ENCODE measurements at places on chromosomes 2 and 18. TPM values are rescaled to one million over a fixed set of nuclear protein-coding genes. Genes with fewer than 3 reads are reported as not detected.

DNA sequence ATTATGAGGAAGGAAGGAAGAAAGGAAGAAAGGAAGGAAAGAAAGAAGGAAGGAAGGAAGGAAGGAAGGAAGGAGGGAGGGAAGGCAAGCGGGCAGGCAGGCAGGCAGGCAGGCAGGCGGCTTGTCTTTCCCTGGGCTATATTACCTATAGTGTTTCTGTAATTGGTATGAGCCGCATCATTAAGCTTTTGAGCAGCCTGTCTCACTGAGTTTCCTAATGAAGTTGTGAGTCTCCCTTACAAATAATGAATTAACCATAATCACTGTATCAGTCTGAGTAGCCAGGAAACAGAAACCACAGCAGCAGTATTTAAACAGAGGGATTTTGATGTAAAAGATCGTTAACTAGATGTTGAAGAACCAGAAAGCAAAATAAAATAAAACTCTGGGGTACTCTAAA lies 11.8 kb upstream of the SULT1C3 start:
- no peak for DNase-seq

DNA sequence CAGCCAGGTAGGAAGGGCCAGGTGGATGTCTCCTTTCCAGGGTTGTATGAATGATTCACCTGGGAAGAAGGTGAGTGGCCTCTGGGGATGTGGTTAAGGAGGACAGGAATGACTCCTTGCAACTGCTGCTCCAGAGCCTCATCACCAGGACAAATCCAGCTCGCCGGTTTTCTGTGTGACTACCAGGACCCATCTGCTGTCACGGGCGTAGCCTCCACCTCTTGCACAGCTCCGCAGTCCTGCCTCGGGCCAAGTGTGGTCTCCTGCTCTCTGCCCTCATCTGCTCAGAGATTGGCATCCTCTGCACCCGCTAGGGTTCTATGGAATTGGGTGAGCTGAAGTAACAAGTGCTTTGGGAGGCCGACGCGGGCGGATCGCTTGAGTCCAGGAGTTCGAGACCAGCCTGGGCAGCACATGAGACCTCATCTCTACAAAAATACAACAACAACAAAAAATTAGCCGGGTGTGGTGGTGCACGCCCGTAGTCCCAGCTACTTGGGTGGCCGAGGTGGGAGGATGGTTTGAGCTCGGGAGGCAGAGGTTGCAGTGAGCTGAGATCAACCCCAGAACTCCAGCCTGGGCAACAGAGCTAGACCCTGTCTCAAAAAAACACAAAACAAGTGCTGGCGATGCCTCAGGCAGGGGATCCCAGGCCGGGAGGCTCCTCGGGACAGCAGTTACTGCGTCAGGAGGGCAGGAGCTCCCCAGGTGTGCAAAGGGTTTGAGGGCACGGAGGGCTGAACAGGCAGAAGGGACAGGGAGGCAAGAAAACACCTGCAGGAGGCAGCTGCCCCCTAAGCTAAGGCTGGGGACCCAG lies 831 bp upstream of the D2HGDH start:
- peak; percentile 74 for DNase-seq

DNA sequence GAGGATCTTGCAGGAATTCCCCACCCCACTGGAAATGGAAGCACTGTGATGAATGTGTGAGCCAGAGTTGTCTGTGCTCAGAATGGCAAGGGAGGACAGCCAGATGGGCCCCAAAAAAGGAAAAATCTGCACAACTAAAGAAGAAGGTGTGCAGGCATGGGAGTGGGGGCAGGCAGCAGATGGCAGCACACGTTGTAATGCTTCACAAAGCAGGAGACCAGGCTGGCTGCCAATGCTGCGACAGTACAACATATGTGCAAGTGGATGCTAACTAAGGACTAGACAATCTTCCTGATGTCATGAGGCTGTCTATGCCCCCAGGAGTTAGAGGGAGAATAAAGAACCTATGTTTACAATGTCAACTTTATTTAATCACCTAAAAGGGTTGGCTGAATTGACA lies 27.2 kb downstream of the ST6GAL2 start:
- no peak for DNase-seq

- DNase-seq, result no peak
Observed at GRCh38 chr2:120770641-120771040, 35.0 kb downstream of the GLI2 start.

GRCh38 chr18:57077786-57078552 lies 68.9 kb upstream of the BOD1L2 start:
- DNase-seq, result no peak

- DNase-seq, result no peak
Observed at GRCh38 chr2:238701341-238702206, 146.3 kb upstream of the TWIST2 start.

DNA sequence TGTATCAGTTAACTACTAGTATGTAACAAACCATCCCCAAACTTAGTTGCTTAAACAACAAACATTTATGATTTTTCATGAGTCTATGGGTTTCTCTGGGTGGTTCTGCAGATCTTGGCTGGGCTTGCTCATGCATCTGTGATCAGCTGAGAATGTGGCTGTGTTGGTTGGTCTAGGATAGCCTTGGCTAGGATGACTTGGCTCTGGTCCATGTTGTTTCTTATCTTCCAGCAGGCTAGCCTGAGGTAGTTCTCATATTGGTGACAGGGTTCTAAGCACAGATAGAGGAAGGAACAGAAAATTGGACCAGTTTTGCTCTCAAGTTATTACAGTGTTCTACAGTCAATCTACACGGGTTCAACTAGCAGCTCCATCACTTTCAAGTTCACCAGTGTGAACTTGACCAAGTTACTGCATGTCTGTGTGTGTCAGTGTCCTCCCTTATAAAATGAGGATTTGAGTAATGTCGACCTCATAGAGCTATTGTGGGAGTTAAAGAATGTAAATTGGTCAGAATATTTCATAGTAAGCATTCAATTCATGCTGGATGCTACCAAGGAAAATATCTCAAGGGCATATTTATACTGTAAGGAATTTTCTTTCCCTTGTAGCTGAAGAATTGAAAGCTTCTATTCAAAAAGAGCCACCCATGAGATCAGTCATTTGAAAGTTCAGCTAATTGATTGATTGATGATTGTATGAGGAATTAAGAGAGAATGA lies 65.3 kb downstream of the MYO3B start:
- DNase-seq, result no peak

- DNase-seq, result peak; percentile 15
Observed at GRCh38 chr18:67919316-67919715, 402.8 kb upstream of the DSEL start.

DNA sequence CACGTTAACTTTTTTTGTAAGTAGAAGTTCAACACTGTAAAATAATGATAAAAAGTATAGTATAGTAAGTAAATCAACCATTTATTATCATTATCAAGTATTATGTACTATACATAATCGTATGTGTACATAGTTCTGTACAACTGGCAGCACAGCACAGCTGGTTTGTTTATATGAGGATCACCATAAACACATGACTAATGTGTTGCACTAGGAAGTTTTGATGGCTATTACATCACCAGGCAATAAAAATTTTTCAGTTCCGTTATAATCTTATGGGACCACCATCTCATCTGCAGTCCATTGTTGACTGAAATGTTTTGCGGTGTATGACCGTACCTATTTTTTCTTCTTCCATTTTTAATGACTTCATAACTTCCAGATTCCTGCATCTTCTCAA lies 39.2 kb upstream of the ZNF385B start:
- DNase-seq, result no peak

DNA sequence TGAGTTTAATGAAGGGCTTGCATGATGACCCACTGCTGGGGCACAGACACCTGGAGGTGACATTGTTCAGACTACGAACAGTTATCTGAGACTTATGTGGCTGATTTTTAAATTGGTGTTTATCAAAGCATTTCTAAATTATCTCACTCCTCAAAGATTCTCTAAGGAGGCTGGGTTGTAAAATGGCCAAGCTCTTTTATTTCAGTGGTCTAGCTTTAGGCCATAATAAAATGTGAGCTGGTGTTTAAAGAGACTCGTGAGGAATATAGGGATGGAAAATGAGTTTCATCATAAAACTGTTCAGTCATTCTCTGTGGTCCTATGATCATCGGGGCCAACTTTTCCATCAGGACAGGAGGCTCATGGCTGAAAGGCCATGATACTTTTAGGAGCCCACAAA lies 93.4 kb downstream of the SPP2 start:
- DNase-seq, result no peak

DNA sequence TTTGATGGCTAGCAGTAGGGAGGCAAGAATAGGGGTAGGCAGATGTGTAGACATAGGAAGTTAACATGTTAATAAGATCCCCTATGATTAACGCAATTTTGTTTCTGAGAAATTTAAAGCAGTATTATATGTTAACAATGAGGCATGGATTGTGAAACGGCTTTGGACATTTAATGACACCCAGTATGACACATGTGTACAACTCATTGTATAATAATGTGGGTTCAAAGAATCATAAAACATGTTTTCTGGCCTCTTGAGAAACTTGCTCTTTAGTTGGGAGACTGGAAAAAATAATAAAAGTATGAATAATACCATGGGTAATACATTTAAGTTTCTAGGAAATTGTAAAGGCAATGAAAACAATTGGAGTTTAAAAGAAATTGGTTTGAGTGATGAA lies 332.1 kb upstream of the CDH20 start:
- DNase-seq, result peak; percentile 33

DNA sequence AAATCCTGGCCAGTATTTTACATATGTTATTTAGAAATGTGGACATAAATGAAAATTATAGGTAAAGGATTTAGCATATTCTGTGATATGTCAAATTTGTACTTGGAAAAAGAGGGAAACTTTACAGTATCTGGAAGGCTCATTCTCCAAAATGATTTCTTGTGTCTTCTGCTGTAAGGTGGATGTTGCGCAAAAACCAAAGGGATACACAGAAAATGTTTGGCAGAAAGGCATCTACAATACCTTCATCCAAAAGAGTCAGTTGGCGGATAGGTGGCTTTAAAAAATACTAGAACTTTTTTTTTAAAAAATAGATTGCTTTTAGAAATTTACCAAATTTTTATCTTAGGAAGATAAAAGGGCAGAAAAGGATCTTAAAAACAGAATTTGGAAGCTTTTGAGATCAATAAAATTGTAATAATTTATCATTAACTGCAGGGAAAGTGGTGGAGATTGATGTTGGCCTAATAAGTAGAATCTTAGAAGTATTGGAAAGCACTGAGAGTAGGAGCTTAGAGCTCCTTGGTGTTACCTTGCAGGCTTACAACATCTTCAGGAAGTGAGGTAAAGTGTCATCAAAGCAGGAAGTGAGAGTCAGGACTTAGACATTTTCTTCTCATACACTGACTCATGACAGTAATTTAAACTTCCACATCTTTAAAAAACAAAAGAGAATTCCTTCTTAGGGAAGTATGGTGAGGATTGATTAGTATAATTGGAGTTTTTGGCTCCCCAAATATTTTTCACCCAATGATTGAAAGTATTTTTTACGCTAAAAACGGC lies 2.1 kb downstream of the NABP1 start:
- DNase-seq, result peak; percentile 93

DNA sequence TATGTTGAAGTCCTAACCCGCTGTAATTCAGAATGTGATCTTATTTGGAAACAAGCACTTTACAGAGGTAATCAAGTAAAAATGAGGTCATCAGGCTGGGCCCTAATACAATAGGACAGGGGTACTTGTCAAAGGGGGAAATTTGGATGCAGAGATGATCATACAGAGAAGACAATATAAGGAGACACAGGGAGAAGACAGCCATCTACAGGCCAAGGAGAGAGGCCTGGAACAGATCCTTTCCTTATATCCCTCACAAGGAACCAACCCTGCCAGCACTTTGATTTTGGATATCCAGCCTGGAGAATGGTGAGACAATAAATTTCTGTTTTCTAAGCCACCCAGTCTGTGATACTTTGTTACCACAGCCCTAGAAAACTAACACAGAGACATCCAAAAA lies 104.3 kb downstream of the METTL4 start:
- DNase-seq, result no peak

DNA sequence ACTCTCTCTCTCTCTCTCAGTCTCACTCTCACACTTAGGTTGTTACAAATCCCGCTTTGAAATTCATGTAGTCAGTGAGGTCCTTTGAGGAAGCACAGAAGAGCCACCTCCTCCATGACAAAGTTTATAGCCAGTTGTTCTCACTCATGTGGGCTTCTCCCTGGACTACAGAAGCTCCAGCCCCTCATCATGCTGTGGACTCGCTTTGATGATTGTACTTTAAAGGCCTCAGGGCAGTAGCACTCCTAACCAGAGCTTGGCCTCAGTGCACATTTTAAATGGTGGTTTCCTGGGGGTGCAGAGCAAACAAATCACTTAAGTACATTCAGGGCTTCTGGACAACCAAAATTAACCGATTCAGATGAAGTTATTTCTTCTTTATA lies 115.7 kb downstream of the MTCL1 start:
- DNase-seq, result no peak

DNA sequence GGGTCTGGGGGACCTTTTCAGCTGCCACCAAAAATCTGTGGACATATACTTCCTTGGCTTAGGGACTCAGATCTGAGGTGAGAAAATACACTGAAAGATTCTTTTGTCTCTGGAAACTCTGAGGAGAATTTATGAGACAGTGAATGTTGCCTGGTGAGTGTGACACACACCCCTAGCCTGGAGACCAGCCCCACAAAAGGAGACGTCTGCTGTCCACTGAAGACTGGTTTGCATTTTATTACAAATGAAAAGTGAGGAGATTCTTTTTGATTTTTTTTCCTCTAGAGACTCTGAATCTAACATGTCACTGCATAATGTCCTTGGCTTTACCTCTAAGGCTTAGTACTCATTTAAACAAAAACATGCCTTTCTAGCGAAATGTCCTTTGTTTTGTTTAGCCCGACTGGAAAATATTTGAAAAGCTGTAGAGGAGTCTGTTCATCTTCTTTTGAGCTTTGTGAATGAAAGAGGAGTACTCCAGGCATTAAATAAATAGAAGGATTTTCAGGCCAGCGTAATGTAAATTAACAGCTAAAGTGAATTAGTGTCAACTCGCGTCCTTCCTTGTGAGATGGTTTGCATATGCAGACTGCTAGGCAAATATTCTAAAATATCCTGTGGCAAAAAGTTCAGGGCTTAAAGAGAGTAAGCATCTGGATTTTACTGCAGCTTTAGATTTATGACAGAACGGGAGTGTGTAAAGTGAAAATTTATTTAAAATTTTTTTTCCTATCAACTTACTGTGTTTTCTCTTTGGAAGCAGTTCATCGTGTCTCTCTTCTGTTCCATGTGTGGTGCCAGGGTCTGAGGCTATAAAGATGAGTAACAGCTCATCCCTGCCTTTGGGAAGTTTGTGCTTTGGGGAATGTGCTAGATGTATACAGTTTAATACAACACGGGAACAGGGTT lies 125.4 kb downstream of the VWA3B start:
- DNase-seq, result no peak

DNA sequence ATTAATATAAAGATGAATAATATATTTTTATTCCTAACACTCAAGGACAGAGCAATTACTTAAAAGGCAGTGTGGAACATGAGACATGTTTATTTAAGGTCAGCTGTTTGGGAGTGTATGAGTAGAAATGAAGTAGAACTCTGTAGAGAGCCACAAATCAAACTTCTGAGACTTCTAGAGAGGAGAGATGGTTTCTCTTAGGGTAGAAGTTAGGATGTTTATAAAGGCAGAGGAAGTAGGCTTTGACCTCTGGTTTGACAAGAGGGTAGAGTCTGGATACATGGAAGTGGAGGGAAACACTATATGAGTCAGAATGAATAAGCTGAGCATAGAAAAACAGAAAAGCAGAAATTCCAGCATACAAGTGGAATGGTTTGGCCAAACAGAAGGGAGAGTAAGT lies 262.1 kb upstream of the KLHL14 start:
- peak; percentile 33 for DNase-seq

GRCh38 chr2:191701696-191702095 lies 23.8 kb downstream of the NABP1 start:
- no peak for DNase-seq

HOXD1 gene
- not detected for total RNA-seq

PTPRN gene
- 0.13 TPM for total RNA-seq

RFTN2 gene
- total RNA-seq, result under 0.01 TPM

VIT gene
- not detected for total RNA-seq

TWIST2 gene
- total RNA-seq, result 4.6 TPM

CIB4 gene
- not detected for total RNA-seq

Data from bronchial epithelial cell (primary cell).